Stimulated activated CD4-positive, alpha-beta T cell treated with anti-CD3 and anti-CD28 coated beads, Interleukin-2, amount 100 ng/mL, for 24 hours (primary cell): ENCODE measurements at places on chromosomes 3 and 15.

DNA sequence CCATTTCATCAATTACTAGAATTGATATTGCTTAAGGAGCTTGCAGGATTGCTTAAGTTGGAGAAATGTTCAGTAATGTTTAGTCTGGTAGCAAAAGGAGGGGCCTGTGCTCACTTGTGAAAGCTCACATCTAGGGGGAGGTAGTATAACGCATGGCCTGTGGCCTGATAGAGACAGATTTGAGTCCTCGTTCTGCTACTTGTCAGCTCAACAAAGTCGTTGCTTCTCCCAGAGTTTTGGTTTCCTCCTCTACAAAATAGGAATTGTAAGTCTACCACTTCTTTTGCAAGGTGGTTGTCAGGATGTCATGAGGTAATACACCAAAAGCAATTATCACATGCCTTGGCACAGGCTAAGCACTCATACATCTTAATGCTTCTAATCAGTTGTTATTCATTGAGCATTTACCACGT lies 1.3 kb downstream of the ST3GAL6 start:
- DNase-seq = no peak

DNA sequence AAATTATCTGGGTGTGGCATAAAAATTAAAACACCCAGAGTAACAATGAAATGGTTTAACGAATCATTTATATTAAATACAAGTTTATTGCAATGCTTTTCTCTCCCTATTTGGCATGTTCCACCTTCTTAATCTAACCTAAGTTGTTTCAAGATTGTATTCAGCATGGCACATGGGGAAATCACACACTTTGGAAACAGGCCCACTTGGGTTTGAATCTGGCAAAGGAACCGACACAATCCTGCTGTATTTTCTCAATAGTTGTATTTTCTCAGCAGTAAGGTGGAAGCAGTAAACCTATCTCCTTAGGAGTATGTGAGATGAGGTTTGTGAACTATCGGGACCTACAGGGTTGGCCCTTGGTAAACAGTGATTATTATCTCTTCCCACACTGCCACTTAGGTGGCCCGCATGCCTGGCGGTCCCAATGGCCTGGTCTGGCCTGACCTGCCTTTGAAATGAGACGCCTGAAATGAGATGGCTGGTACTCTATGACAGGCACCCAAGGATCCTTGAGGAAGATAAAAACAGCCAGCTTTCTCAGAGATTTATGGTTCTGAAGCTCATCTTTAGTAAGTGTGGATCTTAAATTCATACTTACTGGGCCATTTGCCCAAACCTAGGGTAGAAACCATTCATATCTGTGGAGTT lies 45.3 kb upstream of the VILL start:
- no peak for DNase-seq

- no peak for DNase-seq
Measured at GRCh38 chr3:160883373-160883772, 127.3 kb downstream of the PPM1L start.

- DNase-seq = no peak
Measured at GRCh38 chr3:82031596-82031995, 270.2 kb upstream of the GBE1 start.

DNA sequence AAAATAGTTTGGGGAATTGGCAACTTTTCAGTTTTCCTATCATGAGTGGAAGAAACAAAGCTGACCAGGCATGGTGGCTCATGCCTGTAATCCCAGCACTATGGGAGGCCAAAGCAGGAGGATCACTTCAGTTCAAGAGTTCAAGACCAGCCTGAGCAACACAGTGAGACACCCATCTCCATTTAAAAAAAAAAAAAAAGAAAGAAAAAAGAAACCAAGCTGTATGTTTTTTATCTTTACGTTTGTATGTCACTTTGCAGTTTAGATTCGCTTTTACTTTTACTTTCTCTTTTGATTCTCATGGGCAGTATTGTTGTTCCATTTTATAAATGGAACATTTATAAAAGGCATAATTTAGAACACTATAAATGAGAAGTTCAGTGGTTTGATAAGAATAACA lies 31.2 kb upstream of the TNIK start:
- DNase-seq = no peak

GRCh38 chr3:10806006-10806405 lies 10.0 kb upstream of the SLC6A11 start:
- no peak for DNase-seq

DNA sequence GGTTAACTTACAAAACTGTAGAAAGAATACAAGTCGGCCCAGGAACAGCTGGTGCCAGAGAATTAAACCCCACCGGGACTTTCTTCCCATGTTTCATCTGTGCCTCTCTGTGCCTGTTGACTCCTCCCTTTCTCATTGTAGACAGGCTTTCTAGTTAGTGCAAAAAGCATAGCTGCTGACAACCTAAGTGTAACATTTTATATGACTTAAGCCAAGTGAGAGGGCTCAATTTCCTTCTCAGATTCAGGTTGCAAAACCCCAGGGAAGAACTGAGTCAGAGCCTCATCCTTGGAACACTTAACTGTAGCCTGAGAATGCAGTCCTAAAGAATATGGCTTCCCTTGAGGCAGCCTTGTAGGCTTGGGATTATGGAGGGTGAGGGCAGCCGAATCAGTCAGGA lies 302.5 kb upstream of the AZI2 start:
- DNase-seq = no peak

DNA sequence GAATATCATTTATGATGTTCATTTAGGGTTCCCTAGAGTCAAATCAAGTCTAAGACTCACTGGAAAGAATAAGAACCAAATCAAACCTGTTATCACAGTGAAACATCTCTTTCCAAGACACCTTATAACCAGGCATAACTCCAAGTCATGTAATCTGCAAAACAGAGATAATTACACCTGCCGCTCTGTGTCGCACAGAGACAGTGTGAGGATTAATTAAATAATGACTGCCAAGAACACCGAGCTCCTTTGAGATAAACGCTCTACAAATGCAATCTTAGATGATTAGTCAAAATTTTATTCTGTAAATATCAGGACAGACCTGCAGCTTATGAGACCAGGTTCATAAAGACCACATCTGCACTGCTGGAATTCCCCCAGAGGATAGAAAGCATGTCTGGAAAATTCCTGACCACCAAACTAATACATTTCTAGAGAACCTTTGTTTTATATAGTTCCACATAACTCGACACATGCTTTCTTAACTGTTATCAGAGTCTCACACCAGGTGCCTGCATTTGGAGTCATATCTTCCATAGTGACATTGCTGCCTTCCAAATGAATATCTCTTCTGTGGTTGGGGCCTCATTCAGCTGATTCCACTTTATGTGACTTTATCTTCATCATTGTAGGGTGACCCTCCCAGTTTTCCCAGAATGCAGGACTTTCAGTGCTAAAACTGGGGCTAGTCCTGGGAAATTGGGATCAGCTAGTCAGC lies 252.8 kb downstream of the CD47 start:
- DNase-seq = no peak

GRCh38 chr3:123486460-123486859 lies 37.6 kb upstream of the ADCY5 start:
- DNase-seq = no peak

GRCh38 chr3:120498556-120499346 lies 48.0 kb upstream of the FSTL1 start:
- no peak for DNase-seq

DNA sequence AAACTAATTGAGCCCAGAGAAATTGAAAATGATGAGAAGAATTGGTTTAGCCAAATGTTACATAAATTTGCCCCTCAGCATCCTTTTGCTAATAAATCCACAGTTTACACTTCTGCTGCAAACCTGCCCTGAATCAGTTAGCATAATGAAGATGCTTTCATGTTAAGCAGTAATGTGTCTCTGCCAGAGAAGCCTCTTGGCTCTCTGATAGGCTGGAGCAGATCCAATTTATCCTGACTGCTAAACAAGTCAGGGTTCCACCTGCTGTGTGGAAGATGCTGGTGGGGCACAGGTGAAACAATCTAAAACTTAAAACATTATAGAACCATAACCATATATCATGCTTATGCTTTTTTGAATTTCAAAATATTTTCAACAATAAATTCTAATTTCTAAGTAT lies 946.8 kb downstream of the OTOL1 start:
- no peak for DNase-seq

GRCh38 chr3:42524751-42525150 lies 22.3 kb downstream of the VIPR1 start:
- DNase-seq = no peak

- DNase-seq = no peak
Measured at GRCh38 chr3:69368129-69368741, 17.7 kb downstream of the FRMD4B start.

GRCh38 chr15:20659265-20659664 lies 117.7 kb upstream of the GOLGA6L6 start:
- DNase-seq = no peak

DNA sequence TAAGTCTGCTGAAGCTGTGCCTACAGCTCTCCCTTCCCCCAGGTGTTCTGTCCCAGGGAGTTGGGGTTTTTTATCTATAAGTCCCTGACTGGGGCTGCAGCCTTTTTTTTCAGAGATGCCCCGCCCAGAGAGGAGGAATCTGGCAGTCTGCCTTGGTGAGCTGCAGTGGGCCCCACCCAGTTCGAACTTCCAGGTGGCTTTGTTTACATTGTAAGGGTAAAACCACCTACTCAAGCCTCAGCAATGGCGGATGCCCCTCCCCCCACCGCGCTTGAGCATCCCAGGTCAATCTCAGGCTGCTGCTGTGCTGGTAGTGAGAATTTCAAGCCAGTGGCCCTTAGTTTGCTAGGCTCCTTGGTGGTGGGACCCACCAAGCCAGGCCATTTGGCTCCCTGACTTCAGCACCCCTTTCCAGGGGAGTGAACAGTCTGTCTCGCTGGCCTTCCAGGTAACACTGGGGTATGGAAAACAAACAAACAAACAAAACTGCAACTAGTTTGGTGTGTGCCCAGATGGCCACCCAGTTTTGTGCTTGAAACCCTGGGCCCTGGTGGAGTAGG lies 189.4 kb downstream of the MFSD1 start:
- DNase-seq = no peak

DNA sequence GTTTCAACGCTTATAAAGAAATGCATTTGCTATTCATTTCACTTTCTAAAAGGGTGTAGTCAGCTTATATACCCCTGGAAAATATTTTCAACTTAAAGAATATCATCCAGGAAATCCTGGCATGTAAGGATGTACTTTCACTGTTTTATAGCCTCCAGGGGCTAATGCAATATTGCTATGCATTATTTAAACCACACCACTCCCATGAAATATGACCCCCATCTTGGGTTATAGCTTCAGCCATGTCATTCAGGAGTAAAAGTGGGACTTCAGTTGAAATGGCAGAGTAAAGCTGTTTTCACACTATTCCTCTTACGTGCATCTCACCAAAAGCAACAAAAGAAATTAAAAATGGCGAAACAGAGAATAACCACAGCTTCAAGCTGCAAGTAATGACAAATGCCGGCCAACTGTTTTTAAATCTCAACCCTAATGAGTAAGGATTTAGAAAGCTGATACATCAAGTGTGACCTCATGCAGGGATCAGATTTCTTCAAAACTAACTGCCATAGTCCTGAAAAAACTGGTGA lies 84.5 kb downstream of the COL6A6 start:
- DNase-seq = no peak

- no peak for DNase-seq
Measured at GRCh38 chr15:48796930-48797329, 13.9 kb downstream of the CEP152 start.

DNA sequence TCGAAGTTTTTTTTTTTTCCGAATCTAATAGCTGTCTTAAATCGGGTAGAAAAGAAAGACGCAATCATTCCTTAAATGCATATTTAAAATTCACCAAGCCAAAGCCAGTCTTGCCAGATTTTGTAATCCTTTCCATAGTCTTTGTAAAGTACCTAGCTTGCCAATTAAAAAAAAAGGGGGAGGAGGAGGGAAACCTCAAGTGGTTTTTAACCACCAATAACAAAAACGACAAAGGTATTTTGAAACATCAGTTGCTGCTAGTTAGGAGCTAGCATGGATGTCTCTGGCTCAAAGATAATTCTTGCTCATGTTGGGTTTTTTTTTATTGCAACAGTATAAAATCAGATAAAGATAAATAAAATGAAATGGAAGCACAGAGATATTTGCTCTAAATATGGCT lies 187.9 kb downstream of the MECOM start:
- DNase-seq = no peak

- DNase-seq = no peak
Measured at GRCh38 chr15:57476533-57476975, 100.2 kb downstream of the CGNL1 start.

DNA sequence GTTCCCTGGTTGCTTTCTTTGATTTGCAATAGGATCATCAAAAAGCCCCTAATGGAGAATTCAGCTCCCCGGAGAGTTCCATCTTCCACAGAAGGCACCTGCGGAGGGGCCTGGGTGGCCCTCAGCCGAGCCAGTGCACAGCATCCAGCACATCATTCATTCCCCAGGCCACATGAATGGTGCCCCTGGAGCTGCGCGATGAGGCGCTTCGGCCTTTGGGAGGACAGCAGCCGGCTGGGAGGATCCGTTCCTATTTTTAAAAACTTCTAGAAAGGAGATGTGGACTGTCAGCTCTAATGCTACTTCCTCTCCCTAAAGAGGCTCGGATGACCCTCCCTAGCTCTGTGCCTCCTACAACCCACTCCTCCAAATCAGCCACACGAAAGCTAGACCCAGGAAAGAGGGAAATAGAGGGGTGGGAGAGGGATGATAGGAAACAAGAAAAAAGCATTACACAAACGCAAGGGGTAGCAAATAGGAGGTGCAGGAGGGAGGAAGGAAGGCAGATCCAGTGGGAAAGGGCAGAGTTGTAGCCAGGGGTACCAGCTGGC lies 20.3 kb downstream of the EHD4 start:
- no peak for DNase-seq

DNA sequence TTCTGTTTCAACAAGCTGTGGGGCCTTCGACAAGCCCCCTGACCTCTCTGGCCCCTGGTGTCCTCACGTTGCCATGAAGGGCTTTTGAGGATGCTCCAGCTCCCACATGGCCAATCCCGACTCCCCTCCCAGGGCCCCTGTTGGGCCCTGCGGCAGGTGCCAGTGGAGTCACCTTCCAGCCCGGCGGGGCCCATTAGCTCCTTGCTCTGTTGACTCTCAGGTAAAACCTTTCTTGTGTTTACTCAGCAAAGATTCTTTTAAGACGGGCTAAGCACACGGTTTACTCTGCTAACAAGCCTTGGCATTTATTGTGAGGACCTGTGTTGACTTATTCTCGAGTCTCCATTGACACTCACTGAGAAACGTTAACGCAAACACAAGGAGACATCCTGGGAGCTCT lies 15.0 kb downstream of the RPLP1 start:
- no peak for DNase-seq

GRCh38 chr15:69042531-69042930 lies 28.0 kb downstream of the NOX5 start:
- no peak for DNase-seq
